H54 (cell line): ENCODE measurements at places on chromosomes 7 and 10.

GRCh38 chr7:150949564-150949963 is 28.6 kb downstream of the KCNH2 start:
- no peak for DNase-seq

DNA sequence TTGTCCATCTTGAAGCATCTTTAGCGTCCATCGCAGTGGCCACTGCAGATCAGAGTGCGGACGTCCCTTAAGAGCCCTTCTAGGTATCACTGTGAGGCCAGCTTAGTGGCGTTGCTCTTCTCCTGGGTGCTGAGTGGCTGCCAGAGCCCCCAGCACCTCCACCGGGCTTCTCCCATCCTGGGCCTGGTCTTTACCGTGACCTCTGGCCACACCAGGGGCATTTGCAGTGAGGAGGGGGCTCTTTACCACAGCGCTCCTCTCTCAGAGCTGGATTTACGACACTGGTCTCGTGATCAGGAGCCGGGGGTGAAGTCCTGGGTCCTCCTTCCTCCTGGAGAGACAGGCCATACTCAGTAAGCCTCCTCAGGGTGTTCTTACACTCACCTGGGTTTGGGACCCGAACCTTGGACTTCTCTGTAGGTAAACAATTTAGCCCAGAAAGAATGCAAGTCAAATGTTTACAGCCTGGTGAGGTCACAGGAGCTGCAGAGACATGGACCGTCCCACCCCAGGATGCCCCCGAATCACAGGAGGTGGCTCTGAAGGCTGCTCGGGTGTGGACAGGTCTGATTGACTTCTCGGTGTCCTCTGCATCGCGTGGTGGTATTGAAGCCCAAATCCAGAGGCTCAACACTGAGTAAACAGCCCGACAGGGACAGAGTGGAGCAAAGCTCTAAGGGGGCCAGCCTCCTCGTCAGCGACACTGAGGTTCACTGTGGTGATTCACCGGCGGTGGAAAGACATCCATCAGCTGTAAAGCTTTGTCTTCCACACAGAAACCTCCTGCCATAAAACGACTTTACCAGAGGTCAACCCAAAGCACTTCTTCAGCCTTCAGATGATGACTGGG is 33.0 kb downstream of the JAKMIP3 start:
- no peak for DNase-seq

DNA sequence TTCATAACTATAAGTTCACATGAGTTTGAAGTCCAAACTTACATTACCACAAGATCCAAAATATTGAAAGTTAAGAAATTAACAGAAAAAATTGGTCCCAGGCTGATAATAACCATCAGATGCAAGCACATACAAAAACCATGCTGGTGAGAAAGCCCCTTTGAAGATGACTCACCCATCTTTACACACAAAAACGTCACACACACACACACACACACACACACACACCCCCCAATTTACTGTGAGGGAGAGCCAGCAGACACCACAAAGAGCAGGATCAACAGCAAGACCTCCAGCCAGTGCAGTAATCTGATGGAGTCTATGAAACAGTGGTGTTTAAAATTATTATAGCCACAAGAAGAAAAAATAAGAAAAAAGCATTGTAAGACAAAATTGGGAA is 50.1 kb upstream of the DRGX start:
- no peak for DNase-seq

GRCh38 chr10:75967491-75967890 is 536.1 kb downstream of the LRMDA start:
- DNase-seq, result no peak

DNA sequence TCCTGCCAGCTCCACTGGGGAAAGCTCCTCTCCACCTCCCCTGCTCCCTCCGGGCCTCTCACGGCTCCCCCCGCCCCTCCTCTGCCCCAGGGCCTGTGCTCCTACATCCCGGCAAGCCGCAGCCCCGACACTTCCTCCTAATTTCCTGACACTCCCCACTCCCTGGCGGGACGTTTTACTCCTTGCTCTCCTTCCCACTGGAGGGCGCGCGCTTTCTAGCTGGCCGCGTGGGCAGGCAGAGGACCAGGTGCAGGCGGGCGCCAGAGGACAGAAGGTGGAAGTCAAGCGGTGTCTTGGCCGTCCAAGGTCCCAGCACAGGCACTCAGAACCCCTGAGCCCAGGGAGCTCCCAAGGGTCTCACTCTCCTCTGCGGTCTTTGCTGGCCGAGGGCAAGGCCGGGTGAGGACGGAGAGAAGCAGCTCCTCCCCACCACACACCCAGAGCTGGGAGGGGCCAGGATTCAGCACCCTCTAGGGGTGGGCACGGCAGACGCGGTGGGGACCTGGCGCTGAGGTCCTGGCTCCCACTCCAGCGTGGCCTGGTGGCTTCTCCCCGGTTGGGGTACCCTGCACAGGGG is 19.1 kb downstream of the ADAM8 start:
- DNase-seq, result no peak
